ENCODE measurements at places on chromosomes 5 and 9. TPM values are rescaled to one million over a fixed set of nuclear protein-coding genes. Genes with fewer than 3 reads are reported as not detected.

GRCh38 chr5:4984461-4984860 is 155.7 kb upstream of the ADAMTS16 start:
- no peak for DNase-seq

DNA sequence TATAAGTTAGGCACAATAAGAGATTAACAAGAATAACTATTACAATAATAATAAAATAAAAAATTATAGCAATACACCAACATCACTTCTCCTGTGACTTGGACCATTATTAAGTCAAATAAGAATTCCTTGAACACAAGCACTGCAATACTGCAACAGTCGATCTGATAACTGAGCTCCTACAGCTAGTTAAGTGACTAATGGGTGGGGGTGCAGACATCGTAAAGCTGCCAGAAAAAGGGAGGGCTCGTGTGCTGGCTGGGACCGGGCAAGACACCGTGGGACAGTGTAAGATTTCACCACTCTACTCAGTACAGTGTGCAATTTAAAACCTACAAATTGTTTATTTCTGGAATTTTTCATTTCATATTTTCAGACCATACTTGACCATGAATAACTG is 78.8 kb downstream of the SNX24 start:
- no peak for DNase-seq

DNA sequence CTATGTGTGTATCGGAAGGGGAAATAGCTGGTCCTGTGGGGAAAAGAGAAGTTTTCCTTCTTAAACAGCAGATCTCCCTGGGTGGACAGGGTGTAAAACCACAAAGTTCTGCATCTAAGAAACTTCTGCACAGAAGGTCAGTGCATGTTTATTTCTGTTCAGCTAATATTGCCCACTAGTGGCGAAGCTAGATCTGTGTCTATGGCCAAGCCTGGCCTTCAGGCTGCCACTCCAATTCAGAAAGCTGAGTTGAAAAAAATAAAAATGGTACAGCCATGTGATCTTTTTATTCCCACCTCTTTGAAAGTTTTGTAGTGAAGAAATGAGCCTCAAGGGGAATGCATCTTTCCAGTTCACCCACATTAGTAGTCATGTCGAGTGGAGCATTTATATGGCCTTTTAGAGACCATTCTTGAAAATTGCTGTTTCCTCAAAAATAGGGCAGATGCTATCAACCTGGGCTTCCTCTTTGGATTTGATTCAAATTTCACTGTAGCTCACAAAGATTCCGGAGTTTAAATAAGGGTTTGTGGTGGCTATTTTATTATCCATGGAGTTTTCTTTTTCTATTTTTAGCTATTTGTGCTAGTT is 488.0 kb downstream of the PRELID2 start:
- no peak for DNase-seq

DNA sequence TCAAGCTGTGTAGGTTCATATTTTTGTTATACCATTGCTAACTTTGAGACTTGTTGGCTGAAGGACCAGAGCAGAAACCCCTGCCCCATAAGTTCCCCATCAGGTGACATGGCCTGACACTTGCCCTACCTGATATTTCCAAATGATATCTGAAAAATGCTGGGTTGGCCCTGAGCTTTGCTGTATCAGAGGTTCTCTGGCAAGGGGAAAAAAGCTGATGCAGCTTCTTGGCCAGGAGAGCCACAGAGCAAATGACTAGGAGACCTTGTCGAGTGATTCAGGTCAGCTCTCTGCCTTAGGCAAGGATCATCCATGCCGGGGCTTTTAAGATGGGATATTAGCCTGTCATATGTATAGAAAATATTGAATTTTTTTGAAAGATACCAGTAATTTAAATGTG is 2.9 kb upstream of the MEGF9 start:
- DNase-seq, result no peak

The LIX1 gene
- 0.63 TPM for total RNA-seq

- no peak for DNase-seq
These were observed 258.4 kb downstream of the HCN1 start for GRCh38 chr5:45437752-45438151.

DNA sequence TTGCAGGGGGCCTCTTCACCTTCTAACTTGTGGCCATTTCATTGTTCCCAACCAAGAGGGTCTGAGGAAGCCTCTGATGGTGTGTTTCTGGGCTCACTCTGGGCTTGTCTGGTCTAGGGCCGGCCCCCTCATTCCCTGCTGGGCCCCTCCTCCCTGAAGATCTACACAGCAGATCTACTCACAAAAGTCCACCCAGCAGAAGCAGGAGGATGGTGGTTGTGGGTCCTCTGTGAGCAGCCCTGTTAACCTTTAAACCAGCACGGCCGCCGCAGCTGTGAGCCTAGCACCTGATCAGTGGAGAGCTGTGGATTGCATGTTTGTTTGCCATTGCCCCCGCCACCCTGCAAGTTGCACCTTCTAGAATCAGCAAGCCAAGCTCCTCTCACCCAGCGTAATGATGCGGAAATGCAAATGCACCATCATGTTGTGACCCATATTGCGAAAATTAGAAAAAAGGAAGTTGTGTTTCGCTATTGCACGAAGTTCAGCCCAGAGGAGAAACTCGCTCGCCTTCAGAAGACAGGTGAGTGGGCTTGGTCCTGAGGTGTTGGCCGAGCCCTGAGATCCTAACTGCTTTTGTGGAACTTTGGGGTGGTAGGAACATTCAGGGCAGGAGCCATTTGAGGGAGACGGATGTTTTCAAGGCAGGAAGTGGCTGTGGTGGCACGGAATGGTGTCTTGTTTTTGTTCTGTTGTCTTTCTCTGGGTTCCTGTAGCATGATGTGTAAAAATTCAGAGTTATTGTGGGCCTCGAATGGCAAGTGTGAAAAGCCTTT is 16.7 kb downstream of the FGD3 start:
- DNase-seq, result no peak

The OR2V1 gene
- not detected for total RNA-seq

DNA sequence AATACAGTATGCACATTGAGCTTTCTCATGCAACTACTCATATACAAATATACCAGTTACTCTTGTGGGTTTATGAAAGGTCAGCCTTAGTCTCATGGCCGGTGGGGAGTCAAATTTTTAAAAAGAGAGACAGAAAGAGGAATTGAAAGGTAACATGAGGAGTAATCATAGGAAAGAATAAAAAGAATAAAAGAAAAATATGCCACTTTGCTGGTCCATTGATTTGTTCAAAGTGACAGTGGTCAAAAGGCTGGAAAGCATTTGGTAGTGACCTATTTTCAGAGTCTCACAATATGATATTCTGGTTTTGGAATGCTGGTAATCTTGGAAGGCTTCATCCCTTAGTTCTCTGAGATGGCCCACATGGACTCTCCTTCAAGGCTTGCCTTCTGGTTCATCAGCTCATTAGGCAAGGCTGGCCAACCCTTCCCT is 67.0 kb downstream of the ZNF366 start:
- DNase-seq, result no peak

The ARID3C gene
- not detected for total RNA-seq

The PPP1R26 gene
- 8.9 TPM for total RNA-seq

DNA sequence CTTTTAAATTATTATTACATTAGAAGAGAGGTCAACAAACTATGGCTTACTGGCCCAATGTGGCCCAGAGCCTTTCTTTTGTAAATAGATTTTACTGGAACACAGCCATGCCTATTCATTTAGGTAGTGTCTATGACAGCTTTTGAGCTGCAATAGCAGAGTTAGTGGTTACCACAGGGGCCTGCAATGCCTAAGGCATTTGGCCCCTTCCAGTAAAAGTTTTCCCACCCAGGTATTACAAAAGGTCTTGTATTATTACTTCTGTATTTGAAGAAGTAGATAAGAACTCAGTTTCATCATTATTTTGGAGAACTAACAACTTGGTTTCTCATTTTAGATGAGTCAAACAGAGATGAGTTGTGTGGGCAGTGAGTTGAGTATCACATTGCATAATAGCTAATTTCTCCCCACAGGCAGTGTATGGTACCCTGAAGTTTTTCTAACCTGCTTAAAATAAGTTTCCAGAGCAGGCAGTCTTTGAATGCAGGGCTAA is 9.5 kb downstream of the MTRR start:
- DNase-seq, result no peak

DNA sequence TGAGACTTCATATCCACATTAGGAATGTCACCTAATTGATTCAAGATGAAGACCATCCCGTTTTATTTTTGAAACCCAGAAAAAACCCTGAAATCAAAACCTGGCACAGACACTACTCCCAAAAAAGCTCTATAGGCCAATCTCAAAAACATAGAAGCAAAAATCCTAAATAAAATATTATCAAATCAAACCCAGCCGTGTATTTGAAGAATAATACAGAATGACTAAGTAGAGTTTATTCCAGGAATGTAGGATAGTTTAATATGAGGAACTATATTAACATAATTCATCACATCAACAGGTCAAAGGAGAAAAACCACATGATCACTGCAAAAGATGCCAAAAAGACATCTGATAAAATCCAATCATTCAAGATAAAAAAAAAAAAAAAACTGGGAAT is 167.1 kb downstream of the ACTL7B start:
- no peak for DNase-seq

DNA sequence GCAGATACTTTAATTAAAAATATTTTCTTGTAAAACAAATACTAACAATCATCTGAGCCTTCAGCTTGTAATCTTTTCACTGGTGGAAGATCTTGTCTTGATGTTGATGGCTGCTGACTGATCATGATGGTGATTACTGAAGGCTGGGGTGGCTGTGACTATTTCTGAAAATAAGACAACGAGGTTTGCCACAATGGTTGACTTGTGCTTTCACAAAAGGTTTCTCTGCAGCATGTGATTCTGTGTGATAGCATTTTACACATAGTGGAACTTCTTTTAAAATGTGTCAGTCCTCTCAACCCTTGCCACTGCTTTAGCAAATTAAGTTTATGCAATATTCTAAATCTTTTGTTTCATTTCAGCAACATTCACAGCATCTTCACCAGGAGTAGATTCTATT is 461.0 kb downstream of the CCDC171 start:
- DNase-seq, result no peak

DNA sequence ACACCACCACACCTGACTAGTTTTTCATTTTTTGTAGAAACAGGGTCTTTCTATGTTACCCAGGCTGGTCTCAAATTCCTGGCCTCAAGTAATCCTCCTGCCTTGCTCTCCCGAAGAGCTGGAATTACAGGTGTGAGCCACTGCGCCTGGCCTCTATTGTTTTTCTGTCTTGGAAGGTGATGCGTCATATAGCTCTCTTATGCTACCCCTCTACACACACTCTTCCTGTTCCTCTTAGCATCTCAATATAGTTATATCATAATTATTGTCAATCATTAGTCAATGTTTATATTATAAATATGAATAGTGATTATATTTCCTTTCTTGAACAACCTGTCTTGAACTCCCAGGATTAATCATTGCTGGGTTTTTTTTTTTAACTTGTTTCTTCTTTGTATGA is 7.3 kb downstream of the PKD2L2 start:
- no peak for DNase-seq

- no peak for DNase-seq
These were observed 812.0 kb upstream of the ZNF608 start for GRCh38 chr5:125558466-125558865.

The UBAP2 gene
- 51.0 TPM for total RNA-seq

GRCh38 chr9:134192311-134192950 is 28.1 kb upstream of the RNU6ATAC start:
- no peak for DNase-seq

GRCh38 chr5:143403334-143403592 is 223 bp downstream of the NR3C1 start:
- peak; percentile 29 for DNase-seq

- no peak for DNase-seq
These were observed 207.1 kb downstream of the VPS13A start for GRCh38 chr9:77384406-77384805.

DNA sequence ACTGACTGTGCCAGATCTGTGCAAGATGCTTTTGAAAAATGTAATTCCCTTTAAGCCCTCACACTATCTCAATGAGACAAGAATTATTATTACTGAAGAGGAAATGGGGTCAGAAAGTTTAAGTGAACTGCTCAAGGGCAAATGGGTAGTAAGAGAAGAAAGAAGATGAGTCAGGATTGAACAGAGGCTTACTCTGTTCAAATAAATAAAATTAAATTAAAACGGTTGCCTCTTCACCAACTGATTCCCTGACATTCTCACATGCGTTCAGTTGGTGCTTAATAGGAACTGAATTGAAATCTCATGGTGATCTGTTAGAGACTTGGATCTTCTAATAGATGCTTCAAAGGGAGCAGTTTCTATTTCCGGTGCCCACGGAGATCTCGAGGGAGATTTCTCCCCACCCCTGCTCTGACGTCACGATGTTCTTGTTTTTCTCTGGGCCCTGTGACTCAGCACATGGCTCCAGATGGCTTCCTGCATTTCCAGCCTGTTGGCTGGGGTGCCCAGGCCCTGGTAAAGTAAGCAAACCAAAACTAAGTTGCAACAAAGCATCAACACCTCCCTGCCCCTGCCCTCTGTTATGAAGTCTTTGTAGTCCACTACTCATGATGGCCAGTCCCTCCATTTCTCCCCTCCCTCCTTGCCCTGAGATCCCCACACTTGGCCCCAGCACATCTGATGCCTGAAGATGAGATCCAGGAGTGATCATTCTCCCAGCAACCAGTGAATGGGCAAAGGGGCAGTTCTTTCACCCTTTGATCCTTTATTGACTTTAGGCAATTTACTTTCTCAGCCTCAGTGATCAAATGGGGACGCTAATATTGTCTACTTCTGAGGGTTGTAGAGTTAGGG is 106.1 kb upstream of the CPEB4 start:
- DNase-seq, result no peak

GRCh38 chr5:136285096-136285855 is 80.1 kb downstream of the TRPC7 start:
- no peak for DNase-seq

DNA sequence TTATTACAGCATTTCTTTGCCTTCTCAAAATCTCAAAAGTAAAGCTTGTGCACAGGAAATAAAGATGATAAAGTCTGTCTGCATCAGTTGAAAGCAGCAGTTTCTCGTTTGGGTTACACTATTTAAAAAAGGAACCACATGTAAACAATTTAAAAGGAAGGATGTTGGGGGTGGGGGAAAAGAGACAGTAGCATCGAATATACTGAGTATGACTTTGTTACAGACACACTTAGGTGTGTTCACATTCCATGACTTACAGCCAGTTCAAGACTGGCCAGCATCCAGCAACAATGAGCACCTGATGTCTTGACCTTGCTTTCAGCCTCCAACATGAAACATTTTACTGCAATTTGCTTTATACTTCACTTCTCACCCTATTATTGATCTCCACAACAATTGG is 8.7 kb downstream of the GAPT start:
- no peak for DNase-seq

DNA sequence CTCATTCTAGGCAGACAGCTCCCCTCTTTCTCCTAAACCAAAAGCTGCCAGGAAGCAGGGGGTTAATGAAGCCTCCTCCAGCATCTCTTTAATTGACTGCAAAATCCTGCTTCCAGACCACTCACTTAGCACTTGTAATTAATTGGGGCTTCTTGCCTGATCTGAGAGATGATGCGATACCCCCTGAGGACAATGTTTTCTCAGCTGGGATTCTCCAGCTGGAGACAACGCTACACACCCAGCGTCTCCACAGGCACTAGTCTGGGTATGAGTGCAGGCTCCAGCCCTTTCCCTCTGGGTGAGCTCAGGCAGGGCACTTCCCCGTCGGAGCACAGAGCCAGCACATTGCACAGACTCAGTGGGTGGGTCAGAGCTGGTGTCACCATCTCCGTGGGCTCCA is 16.1 kb downstream of the CPLX2 start:
- DNase-seq, result no peak

Data from urinary bladder (tissue), 4 donors.